ENCODE measurements at places on chromosomes 16 and 17.
A peak's percentile ranks its signal among the peaks of the same experiment; 100 is the strongest.

GRCh38 chr17:43813386-43813785 lies 19.6 kb downstream of the MPP3 start:
- no peak for DNase-seq

GRCh38 chr17:71329310-71330098 lies 791.3 kb upstream of the SOX9 start:
- no peak for DNase-seq

DNA sequence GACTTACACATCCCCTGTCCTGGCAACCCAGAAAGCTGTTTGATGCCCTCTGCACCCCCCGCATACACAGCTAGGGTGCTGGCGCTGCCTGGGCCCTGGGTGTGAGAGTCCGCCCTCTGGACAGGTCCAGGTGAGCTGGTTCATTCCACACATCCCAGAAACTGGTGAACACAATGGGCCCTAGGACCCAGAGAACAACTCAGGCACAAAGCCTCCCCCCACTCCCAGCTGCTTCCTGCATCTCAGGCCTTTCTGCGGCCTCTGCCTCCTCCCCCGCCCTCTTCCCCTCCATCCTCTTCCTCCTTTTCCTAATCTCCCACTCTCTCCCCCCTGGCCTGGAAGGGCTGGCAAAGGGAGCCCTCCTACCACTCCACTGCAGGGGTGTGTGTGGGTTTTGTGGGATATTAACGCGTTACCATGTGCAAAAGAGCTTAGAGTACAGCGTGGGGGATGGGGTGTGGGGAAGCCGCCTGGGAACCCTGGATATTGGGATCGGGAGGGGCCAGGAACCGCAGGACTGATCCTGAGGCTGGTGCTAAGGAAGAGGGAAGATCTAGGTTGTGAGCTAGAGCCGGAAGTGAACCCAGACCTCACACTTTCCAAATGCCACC lies 1.6 kb upstream of the PPP1R9B start:
- peak; percentile 92 for DNase-seq

DNA sequence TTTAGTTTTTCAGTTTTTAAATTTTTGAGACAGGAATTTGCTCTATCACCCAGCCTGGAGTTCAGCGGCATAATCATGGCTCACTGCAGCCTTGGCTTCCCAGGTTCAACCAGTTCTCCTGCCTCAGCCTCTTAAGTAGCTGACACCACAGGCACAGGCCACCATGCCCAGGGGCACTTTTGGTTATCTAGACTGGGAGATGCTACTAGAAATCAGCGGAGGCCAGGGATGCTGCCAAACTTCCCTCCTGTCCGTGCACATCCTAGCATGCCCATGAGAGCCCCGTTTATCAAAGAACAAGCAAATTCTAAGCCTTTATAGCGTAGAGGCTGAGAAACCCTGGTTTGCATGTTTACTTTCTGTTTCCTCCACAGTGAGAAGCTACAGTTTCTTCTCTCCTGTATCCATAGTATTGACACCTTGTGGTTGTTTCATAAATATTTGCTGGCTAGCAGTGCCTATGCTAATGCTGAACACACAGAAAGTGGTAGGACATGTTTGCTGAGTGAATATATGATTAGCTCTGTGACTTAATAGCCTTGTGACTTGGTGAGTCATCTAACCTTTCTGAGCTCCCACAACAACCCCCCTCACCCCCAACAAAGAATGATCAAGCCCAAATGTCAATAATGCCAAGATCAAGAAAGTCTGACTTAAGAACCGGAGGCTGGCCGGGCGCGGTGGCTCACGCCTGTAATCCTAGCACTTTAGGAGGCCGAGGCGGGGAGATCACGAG lies 39.2 kb upstream of the MAF start:
- no peak for DNase-seq

- no peak for DNase-seq
Measured at GRCh38 chr16:8620535-8620934, 963 bp upstream of the METTL22 start.

GRCh38 chr17:32382526-32383223 lies 32.7 kb downstream of the ZNF207 start:
- no peak for DNase-seq

- DNase-seq, result no peak
Measured at GRCh38 chr17:75695141-75695829, 26.0 kb upstream of the ITGB4 start.

- no peak for DNase-seq
Measured at GRCh38 chr16:85912211-85912974, 13.4 kb downstream of the IRF8 start.
